Right ventricle myocardium superior (tissue), 1 donor: ENCODE measurements at places on chromosomes 13 and 19. TPM values are rescaled to one million over a fixed set of nuclear protein-coding genes. Genes with fewer than 3 reads are reported as not detected.

DNA sequence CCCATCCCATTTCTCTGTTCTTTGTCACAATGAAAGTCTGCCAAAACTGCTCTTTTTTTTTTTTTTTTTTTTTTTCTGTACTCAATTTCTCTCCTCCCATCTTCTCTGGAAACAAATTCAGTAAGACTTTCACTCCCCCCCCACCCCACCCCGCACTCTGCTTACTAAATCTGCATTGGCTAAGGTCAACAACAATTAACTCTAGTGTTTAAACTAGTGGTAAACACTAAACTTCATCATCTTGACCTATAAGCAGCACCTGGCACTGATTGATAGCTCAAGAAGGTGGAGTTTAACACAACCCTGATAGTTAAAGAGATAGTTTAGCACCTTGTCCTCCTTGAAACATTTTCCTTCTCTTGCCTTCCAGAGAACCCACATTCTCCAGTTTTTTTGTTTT, 14.1 kb upstream of the KLF12 start:
- DNase-seq, result no peak

- DNase-seq, result peak; percentile 64
Measured at GRCh38 chr19:38183251-38183897, 40.6 kb downstream of the DPF1 start.

DNA sequence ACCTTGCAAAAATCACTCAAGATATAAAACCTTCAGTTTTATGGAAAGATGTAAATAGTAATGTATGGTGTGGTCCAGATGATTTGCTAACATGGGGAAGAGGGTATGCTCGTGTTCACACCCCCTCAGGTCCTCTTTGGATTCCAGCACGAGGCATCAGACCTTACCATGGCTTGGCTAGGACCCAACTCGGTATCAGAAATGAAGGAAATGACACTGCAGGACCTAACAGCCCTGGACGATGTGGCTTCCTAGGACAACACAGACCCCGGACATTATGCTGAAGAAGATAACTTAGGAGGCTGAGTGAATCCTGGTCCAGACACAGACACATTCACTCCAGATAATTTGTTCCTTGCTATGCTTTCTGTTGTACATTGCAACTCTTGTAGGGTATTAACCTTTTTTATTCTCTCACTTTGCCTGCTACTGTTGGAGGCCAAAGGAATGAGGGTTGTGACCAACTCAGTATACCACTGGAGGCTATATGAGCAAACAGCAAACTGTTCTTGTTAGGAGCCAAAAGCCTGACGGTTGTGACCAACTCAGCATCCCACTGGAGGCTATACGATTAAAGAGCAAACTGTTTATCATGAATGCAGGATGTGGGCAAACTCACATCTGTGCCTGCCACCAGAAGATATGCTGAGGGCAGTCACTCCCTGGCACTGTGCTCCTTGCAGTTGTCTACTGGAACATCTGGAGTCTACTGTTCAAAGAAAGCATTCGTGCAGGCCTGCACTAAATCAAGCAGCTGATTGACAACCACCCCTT, 121.7 kb downstream of the ZNF429 start:
- no peak for DNase-seq

GRCh38 chr19:17210296-17210695, 4.9 kb upstream of the USE1 start:
- DNase-seq, result no peak

DNA sequence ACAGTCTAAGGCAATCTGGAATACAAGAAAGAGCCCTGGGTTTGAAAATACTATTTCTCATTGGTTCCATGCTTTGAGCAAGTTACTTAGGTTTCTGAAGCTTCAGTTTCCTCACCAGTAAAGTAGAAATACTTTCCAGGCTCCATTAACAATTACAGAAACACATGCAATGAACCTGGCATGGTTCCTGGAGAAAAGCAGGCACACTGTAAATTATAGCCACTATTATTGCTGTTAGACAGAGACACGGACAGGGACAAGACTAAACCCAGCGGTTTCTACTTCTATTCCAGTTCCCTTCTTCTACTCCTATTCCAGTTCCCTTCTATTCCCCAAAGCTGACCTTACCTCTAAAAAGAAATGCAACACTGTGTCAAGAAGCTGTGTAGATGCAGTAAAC, 41.2 kb downstream of the MIPEP start:
- DNase-seq, result no peak

- no peak for DNase-seq
Measured at GRCh38 chr19:54366811-54367210, 2.1 kb upstream of the LAIR1 start.

GRCh38 chr19:41552558-41552957, 23.4 kb upstream of the CEACAM21 start:
- no peak for DNase-seq

The YJEFN3 gene
- 5.8 TPM for total RNA-seq

The LYL1 gene
- 7.2 TPM for total RNA-seq

The LGALS14 gene
- not detected for total RNA-seq

The INTS6 gene
- 28.3 TPM for total RNA-seq

The SBK2 gene
- 15.6 TPM for total RNA-seq

The TEKTIP1 gene
- 0.46 TPM for total RNA-seq

The IL4I1 gene
- total RNA-seq, result not detected

The SPTBN4 gene
- total RNA-seq, result 4.5 TPM

The CPAMD8 gene
- 14.1 TPM for total RNA-seq
